Caco-2 (cell line): ENCODE measurements at places on chromosomes 1 and 21. TPM values are rescaled to one million over a fixed set of nuclear protein-coding genes. Genes with fewer than 3 reads are reported as not detected.

Gene KRTAP13-2
- not detected in 2 replicates for total RNA-seq

Gene PDE4B
- not detected in 2 replicates for total RNA-seq

Gene S100A7
- total RNA-seq = not detected in 2 replicates

Gene CNKSR1
- total RNA-seq = 15.6 and 16.1 TPM in 2 replicates

Gene CD1B
- total RNA-seq = not detected in 2 replicates

Gene SPRR2A
- total RNA-seq = not detected in 2 replicates

Gene PRELP
- total RNA-seq = not detected in 2 replicates

Gene UBXN11
- 12.5 TPM in 2 replicates for total RNA-seq

Gene STYXL2
- total RNA-seq = not detected in 2 replicates

DNA sequence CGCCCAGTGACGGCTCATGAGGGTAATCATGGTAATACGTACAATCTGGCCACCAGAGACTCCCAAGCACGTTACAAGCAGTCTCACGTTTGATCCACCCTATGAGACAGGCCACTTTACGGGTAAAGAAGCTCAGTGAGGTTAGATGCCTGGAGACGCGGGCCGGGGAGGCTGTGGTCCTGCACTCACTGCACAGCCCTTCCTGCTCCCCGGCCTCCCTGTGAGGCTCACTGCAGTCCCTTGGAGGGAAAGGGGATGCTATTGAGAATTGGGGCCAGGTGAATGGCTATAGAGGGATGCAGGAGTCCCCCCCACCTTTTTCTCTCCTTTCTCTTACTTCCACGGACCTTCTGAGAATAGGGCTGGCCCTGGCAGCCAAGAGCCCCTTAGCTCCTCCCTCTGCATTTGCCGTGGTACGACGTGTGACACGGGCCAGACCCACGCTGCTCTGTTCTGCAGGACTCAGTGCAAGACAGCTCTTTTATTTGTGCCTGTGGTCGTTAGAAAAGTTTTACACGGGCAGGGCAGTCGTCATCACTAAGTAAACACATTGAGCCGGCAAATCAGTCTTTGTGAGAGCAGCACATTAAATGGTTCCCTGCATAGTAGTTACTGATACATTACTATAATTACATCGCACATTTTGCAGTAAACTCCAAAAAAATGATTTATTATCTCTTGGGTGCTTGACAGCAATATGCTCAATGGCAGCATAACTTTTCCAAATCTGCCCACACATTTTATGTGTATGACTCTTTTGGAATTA, 18.8 kb downstream of the KIF26B start:
- H3K36me3 ChIP-seq = no peaks in the 10 kb centered on the region
- H3K27me3 ChIP-seq = no peaks in the 10 kb centered on the region
- H3K4me3 ChIP-seq = no peak overlapping the region
- H3K27ac ChIP-seq = no peak overlapping the region

DNA sequence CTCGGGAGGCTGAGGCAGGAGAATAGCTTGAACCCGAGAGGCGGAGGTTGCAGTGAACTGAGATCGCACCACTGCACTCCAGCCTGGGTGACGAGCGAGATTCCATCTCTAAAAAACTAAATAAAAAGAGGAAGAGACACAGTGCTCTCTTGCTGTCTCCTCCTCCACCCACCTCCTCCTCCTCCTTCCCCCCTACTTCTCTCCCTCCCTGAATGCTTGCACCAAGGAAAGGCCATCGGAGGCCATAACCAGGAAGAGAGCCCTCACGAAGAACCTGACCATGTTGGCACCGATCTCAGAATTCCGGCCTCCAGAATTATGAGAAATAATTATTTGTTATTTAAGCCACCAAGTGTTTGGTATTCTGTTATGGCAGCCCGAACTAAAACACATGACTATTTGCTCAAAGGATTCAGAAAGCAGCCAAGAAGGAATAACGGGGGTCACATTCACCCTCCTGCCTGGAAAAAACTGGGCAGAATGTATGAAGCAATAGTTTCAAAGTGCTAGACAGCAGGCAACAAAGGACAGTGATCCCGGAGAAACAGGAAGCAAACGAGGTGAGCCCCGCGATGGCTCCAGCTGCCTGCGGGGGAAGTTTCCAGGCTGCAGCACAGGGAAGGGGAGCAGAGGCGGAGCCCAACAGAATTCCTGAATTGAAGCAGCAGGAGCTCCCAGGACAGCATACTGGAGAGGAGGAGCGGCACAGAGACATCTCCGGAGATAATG, 35.8 kb downstream of the LDLRAD1 start:
- DNase-seq = peak; percentile 45
- H3K27me3 ChIP-seq = no peaks in the 10 kb centered on the region
- peaks cover 4% of the 10 kb centered on the region; the same call in 1 of the 2 replicates for H3K4me1 ChIP-seq

DNA sequence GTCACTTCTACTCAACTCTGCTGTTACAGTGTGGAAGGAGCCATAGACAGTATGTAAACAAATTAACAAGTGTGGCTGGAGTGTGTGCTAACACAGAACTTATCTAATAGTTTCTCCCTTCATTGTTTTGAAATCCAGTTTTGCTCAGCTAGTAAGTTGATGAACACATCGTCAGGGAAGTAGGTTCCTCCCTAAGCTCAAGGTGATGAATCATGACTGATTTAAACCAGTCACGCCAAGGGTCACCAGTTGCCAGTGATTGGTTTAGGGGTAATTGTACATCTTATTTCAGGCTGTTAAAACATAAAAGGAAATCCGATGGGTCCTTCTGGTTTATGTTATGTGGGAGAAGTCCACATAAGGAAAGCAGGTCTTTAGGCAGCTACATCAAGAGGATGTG, 97.0 kb upstream of the CHODL start:
- H3K4me3 ChIP-seq = no peak overlapping the region
- no peaks in the 10 kb centered on the region for H3K4me1 ChIP-seq
- DNase-seq = no peak
- no peak overlapping the region for H3K27ac ChIP-seq

- no peak for DNase-seq
- no peaks in the 10 kb centered on the region for H3K27me3 ChIP-seq
- no peaks in the 10 kb centered on the region for H3K4me1 ChIP-seq
- H3K36me3 ChIP-seq = no peaks in the 10 kb centered on the region
- H3K27ac ChIP-seq = no peak overlapping the region
- no peak overlapping the region for H3K4me3 ChIP-seq
These were observed 60.2 kb downstream of the NDUFS5 start for GRCh38 chr1:39086386-39086785.

GRCh38 chr1:183604038-183604808, 14.0 kb upstream of the NCF2 start:
- no peaks in the 10 kb centered on the region for H3K4me1 ChIP-seq
- H3K4me3 ChIP-seq = no peak overlapping the region
- H3K36me3 ChIP-seq = no peaks in the 10 kb centered on the region
- no peaks in the 10 kb centered on the region for H3K27me3 ChIP-seq
- DNase-seq = no peak

- no peak overlapping the region for H3K4me3 ChIP-seq
- H3K36me3 ChIP-seq = no peaks in the 10 kb centered on the region
- no peaks in the 10 kb centered on the region for H3K27me3 ChIP-seq
- no peak overlapping the region for H3K27ac ChIP-seq
These were observed 7.0 kb upstream of the TNFRSF1B start for GRCh38 chr1:12159816-12160215.

- no peak for DNase-seq
- no peaks in the 10 kb centered on the region for H3K4me1 ChIP-seq
- no peak overlapping the region for H3K4me3 ChIP-seq
- no peak overlapping the region for H3K27ac ChIP-seq
These were observed 44.6 kb downstream of the WASF2 start for GRCh38 chr1:27445177-27445936.

DNA sequence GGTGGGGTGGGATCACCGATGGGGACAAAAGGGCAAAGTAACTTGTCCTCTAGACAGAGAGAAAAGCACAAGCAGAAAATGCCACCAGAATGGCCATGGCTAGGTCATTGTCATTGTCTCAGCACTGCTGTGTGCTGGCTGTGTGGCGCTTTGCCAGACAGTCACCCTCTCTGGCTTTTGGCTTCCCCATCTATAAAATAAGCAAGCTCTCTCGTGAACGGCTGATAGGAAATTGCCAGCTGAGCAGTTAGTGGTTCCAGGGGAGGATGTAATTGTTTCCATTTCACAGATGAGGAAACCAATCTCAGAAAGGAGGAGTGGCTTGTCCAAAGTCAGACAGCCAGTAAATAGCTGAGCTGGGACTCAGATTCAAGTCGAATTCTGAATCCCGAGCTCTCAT, 32.5 kb downstream of the PADI2 start:
- no peak for DNase-seq
- H3K4me1 ChIP-seq = no peaks in the 10 kb centered on the region

- H3K36me3 ChIP-seq = no peaks in the 10 kb centered on the region
- no peaks in the 10 kb centered on the region for H3K27me3 ChIP-seq
- no peak overlapping the region for H3K4me3 ChIP-seq
- no peaks in the 10 kb centered on the region for H3K4me1 ChIP-seq
- no peak for DNase-seq
These were observed 16.9 kb downstream of the ARHGEF11 start for GRCh38 chr1:157028674-157029073.

- H3K4me1 ChIP-seq = no peaks in the 10 kb centered on the region
- no peak overlapping the region for H3K4me3 ChIP-seq
- no peak overlapping the region for H3K27ac ChIP-seq
- DNase-seq = peak; percentile 60
- 0 out of 2 replicates have a peak, but pooled peaks cover 1% of the 10 kb centered on the region for H3K36me3 ChIP-seq
These were observed 69.7 kb downstream of the CC2D1B start for GRCh38 chr1:52296345-52296744.

DNA sequence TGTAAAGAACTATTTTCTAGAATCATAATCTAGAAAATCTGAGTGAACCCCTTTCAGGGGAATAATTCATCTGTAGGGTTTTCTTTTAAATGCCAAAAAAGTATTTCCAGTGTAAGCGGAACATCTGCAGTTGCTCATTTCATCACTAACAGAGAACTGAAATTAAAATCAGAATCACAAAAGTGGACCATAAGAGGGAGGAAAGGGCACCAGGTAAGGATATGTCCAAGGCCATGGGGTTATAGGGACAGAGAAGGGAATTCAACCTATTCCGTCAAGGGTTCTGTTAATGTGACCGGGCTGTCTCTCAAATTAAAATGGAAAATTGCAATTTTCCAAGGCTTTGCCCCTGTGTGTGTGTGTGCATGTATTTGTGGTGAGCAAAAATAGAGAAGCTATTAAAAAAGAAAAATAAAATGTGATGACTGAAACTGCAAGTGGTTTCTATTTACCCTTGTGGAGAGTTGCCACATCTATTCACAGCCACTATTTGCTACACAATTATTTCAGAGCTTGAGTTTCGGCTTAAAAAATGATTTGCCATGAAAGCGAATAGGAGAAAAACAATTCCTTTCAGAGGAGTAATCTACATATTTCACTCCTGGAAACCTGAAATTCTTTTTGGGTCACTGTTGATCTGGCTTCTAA, 53.1 kb downstream of the APP start:
- no peak overlapping the region for H3K4me3 ChIP-seq
- peaks cover 40% of the 10 kb centered on the region for H3K4me1 ChIP-seq

DNA sequence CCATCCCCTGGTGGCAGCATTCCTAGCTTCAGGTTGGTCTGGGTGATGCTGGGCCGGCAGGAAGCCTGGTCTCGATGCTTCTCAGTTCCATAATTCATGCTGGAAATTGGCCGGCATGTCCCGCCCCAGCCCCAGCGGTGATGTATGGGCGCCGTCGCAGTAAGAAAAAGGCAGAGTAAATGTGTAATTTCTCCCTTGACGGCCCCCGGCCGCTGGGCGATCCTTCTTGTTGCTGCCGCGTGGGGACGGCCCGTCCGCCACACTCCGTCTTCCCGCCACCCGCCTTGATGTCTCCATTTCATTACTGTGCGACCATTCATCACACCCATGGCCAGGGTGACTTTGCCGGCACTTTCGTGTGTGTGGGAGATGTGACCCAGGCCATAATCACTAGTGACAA, 8.5 kb downstream of the DMAP1 start:
- H3K27ac ChIP-seq = no peak overlapping the region
- H3K4me1 ChIP-seq = peaks cover 6% of the 10 kb centered on the region
- no peaks in the 10 kb centered on the region for H3K27me3 ChIP-seq
- 0 out of 2 replicates have a peak, but pooled peaks cover 2% of the 10 kb centered on the region for H3K36me3 ChIP-seq

DNA sequence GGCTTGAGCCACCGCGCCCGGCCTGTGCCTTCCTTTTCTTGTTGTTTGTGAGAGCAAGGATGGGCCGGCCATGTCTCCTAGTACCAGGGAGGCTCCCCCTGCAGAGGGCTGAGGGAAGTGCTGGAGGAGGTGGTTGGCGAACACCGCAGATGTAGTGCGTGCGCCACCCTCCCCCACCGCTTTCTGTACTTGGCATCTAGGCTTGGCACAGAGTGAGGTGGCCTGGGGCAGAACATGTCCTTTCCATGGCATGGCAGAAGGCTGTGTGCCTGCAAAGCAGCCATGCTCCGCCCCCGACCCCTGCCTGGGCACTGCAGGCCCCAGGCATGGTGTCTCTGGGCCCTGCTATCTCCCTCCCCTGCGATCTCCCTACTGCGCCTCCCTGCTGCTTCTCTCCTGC, 30.7 kb downstream of the ALPL start:
- DNase-seq = no peak
- peaks cover 6% of the 10 kb centered on the region; the same call in 1 of the 2 replicates for H3K4me1 ChIP-seq
- H3K4me3 ChIP-seq = no peak overlapping the region
- H3K27ac ChIP-seq = no peak overlapping the region
- no peaks in the 10 kb centered on the region for H3K36me3 ChIP-seq

- peaks cover 8% of the 10 kb centered on the region; the same call in 1 of the 2 replicates for H3K4me1 ChIP-seq
- no peak overlapping the region for H3K27ac ChIP-seq
- H3K27me3 ChIP-seq = no peaks in the 10 kb centered on the region
- DNase-seq = no peak
These were observed 21.3 kb downstream of the HMGCS2 start for GRCh38 chr1:119747451-119747850.

DNA sequence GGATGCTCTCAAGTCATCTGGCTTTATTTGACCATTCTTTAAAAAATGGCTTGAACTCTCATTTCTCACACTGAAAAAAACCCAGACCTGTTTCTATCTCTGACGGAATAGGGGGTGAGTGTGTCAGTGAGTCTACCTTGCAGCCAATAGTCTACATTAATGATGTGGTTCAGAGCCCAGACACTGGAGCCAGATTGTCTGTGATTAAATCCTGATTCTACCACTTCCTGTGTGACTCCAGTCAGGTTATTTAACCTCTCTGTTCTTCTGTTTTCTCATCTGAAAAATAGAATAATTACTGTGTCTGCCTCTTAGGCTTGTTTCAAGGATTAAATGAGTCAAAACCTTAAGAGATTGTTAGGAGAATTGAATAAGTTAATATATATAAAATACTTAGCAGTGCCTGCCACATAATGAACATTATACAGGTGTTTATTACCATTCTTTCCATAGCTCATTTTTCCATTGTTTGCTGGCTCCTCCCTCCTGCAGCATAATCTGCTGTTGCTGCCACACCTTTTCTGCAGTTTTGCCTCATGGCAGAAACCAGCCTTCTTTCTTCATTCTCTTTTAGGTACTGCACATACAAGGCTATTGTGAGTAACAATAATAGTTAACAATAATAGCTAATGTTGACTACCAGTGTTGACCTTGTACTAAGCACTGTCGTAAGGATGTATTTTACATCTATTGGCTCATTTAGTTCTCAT, 157.6 kb upstream of the IVNS1ABP start:
- H3K27ac ChIP-seq = no peak overlapping the region
- H3K4me3 ChIP-seq = no peak overlapping the region
- no peak for DNase-seq
- no peaks in the 10 kb centered on the region for H3K27me3 ChIP-seq
- H3K4me1 ChIP-seq = no peaks in the 10 kb centered on the region
- no peaks in the 10 kb centered on the region for H3K36me3 ChIP-seq

GRCh38 chr21:14383596-14384180, 742 bp upstream of the HSPA13 start:
- H3K4me3 ChIP-seq = peak overlapping the region; percentile 59
- DNase-seq = no peak
- H3K4me1 ChIP-seq = no peaks in the 10 kb centered on the region
